ENCODE measurements at places on chromosomes 7 and 10. TPM values are rescaled to one million over a fixed set of nuclear protein-coding genes. Genes with fewer than 3 reads are reported as not detected.

GRCh38 chr10:75276069-75276872 is 40.5 kb upstream of the COMTD1 start:
- DNase-seq = peak; percentile 53

DNA sequence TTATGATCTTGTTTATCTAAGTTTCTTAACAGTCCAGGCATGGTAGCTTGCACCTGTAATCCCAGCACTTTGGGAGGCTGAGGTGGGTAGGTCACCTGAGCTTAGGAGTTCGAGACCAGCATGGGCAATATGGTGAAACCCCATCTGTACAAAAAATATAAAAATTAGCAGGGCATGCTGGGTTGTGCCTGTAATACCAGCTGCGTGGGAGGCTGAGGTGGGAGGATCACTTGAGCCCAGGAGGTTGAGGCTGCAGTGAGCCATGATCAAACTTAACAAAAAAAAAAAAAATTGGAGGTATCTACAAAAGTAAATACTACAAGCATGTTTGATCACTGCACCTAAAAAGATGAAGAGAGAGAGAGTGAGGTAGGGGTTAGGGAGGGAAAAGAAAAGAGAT is 9.0 kb upstream of the EZH2 start:
- no peak for DNase-seq

DNA sequence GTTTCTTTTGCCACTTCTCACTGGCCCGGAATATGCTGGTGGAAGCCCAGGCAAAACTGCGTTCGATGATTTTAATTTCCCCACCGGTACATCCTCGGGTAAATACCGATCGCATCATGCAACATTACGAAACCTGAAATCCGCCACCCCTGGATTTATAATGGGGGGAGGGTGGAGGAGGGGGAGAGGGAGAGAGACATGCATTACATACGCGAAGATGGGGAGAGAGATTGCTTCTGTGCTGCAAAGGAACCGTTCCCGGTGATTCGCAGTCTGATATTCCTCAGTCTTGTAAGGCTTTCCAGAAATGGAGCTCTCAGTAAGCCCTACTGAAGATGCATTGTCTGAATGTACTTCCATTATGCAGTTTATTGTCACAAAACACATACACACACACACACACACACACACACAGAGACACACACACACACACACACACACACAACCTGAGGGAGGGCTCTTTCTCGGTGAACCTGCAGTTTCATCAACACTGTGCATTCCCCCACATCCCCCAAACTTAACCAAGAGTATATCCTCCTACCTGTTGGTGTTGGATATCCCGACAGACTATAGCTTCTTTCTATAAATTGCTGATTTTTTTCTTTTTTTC is 741 bp downstream of the GPR85 start:
- DNase-seq = no peak

DNA sequence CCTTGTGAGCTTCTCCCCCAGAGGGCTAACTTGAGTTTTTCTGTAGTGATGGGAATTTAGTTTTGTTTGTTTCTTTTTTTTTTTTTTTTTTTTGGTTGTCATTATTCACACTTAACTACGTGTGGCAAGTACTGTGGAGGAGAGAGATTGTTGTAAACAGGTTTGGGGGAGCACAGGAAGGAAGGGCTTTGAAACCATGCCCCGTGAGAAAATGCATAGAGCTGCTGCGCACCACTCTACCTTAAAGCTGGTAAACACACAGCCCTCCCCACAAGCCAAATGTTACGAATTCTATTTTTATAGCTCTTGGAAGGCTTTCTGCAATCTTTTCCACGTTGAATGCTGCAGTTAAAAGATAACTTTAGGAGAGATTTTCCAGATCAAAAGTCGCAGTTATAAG is 76.2 kb downstream of the ZNF22 start:
- no peak for DNase-seq

DNA sequence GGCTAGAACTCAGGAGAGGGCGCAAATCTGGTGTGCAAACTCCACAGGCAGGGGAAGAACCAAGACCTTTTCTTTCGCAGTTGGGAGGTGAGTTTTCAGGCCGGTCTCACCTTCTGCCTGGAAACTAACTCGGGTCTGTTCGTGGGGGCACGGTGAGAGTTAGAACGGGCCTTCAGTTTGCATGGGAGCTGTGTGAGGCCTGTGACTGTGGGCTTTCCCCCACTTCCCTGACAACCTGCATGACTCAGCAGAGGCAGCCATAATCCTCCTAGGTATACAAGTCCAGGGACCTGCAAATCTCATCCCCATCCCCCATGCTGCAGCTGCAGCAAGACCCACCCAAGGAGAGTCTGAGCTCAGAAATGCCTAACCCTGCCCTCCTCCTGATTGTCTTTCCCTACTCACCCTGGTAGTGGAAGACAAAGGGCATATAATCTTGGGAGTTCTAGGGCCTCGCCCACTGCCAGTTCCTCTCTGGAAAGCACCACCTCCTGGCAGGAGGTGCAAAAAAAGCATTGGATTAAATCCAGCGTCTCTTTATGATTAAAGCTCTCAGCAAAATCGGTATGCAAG is 194.9 kb upstream of the ETV1 start:
- DNase-seq = no peak

DNA sequence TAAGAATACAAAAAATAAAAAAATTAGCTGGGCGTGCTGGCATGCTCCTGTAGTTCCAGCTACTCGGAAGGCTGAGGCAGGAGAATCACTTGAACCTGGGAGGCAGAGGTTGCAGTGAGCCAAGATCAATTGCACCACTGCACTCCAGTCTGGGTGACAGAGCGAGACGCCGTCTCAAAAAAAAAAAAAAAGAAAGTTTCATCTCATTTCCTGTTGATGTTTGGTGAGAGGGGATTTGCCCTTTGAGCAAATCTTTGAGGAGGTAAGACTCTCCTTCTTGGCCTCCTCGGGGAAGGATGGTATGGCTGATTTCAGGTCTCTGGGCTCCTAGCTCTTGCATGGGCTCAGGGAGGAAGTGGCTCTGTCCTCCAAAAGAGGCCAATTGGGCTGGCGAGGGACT is 3.6 kb upstream of the GRID2IP start:
- DNase-seq = no peak

- DNase-seq = peak; percentile 77
Observed at GRCh38 chr10:124008187-124008586, 85.2 kb downstream of the CHST15 start.

GRCh38 chr10:70898687-70899086 is 10.3 kb upstream of the PCBD1 start:
- DNase-seq = no peak

DNA sequence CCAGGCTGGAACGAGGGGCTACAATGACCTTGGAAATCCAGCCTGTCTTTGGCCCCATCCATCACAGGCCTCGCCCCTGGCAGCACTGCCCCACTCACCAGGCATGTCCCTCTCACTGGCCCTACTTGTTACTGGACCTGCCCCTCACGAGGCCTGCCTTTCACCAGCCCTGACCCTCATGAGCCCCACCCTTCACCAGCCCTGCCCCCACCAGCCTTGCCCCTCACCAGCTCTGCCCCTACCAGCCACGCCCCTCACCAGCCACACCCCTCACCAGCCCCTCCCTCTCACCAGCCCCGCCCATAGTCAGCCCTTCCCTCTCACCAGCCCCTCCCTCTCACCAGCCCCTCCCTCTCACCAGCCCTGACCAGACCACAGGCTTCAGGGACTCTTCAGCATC is 57.8 kb downstream of the COL26A1 start:
- DNase-seq = no peak

GRCh38 chr7:73446682-73447081 is 13.1 kb downstream of the FZD9 start:
- no peak for DNase-seq

GRCh38 chr7:141946796-141947195 is at the start of gene CLEC5A:
Gene CLEC5A, minus strand, starts transcription at chr7:141946974. Its CDS starts 682 bp downstream, at chr7:141946292.
- DNase-seq = no peak

GRCh38 chr7:136369225-136369624 is 392.1 kb upstream of the MTPN start:
- no peak for DNase-seq

The SPDYE2B gene
- not detected for total RNA-seq

The SLC26A5 gene
- 0.33 TPM for total RNA-seq

The UBTD1 gene
- total RNA-seq = 7.8 TPM

The RTKN2 gene
- not detected for total RNA-seq

The HPSE2 gene
- 4.9 TPM for total RNA-seq

The TET1 gene
- total RNA-seq = 6.4 TPM

The BAG3 gene
- total RNA-seq = 36.0 TPM

The IFIT2 gene
- total RNA-seq = 6.8 TPM

The GSTO2 gene
- total RNA-seq = 2.1 TPM

The IKZF1 gene
- total RNA-seq = 8.7 TPM

Data from sigmoid colon (tissue), 7 donors.